Hepatocyte (in vitro differentiated cells): ENCODE measurements at places on chromosomes 5 and 9. TPM values are rescaled to one million over a fixed set of nuclear protein-coding genes. Genes with fewer than 3 reads are reported as not detected.

- H3K27me3 ChIP-seq: no peaks in the 10 kb centered on the region
- no peak for DNase-seq
- no peaks in the 10 kb centered on the region for H3K36me3 ChIP-seq
- H3K4me1 ChIP-seq: peaks cover 3% of the 10 kb centered on the region
- H3K4me3 ChIP-seq: no peak overlapping the region
Measured at GRCh38 chr5:37918424-37918823, 78.6 kb upstream of the GDNF start.

DNA sequence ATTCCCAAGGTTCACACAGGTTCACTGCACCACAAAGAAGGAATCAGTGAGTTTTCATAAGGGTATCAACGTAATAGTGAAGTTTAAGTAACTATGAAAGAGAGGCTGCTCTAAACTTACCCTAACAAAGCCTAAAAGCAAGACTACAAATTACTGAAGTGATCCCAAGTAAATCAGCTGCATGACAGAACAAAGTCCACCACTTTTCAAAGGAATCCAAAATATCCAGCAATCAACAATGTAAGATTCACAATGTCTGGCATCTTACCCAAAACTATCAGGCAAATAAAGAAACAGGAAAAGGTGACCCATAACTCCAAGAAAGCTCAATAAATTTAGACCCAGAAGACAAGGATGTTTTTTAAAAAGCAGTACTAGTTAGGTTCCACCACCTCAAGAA, 70.1 kb downstream of the GNAQ start:
- no peaks in the 10 kb centered on the region for H3K27me3 ChIP-seq
- no peak overlapping the region for H3K4me3 ChIP-seq
- no peak for DNase-seq
- no peaks in the 10 kb centered on the region for H3K36me3 ChIP-seq
- H3K4me1 ChIP-seq: peaks cover 7% of the 10 kb centered on the region
- no peak overlapping the region for H3K27ac ChIP-seq

DNA sequence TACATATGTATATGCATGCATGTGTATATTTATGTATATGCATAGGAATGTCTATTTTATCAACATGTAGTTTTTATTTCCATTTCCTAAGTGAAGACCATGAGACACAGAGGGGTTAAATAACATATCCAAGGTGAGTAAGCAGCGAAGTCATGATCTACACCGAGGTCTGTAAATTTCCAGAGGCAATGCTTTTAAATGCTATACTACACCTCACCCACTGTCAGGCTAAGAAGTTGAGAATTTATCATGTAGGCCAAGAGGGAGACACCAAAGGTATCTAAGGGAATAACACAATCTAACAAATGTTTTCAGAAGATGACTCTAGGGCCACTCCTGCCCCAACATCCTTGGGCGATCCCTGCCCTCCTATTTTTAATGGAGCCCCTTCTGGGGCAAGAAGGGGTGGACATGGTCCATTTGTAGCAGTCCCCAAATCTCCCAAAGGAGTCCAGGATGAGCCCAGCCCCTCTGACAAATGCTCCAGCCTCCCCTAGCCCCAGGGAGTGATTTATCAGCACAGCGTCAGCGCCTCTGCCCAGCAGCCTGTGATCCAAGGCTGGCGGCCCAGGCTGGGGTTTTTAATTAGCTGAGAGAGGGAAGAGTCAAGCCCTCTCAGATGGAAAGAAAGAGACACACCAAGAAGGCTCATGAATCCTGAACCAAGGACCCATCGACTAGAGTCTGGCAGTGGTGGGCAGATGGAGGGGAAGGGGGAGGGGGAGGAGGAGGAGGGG, 339.9 kb downstream of the ASTN2 start:
- H3K27ac ChIP-seq: no peak overlapping the region
- no peaks in the 10 kb centered on the region for H3K27me3 ChIP-seq
- H3K36me3 ChIP-seq: no peaks in the 10 kb centered on the region
- no peaks in the 10 kb centered on the region for H3K4me1 ChIP-seq
- no peak overlapping the region for H3K4me3 ChIP-seq

- H3K4me1 ChIP-seq: peaks cover 10% of the 10 kb centered on the region
- no peak overlapping the region for H3K4me3 ChIP-seq
- H3K36me3 ChIP-seq: no peaks in the 10 kb centered on the region
- no peak overlapping the region for H3K27ac ChIP-seq
- peak; percentile 76 for DNase-seq
- peaks cover 3% of the 10 kb centered on the region for H3K27me3 ChIP-seq
Measured at GRCh38 chr5:142716963-142717362, 31.1 kb upstream of the FGF1 start.

The PCDHB12 gene
- polyA plus RNA-seq: 0.86 and 0.97 TPM in 2 replicates

The SLC36A2 gene
- polyA plus RNA-seq: not detected in 2 replicates

The LHX2 gene
- polyA plus RNA-seq: 0.19 TPM in 1 of 2 replicates, not detected in the other

The SNCB gene
- polyA plus RNA-seq: 0.57 TPM in 1 of 2 replicates, not detected in the other

The IL5 gene
- polyA plus RNA-seq: not detected in 2 replicates

The SH2D3C gene
- 0.89 and 2.2 TPM in 2 replicates for polyA plus RNA-seq
